ENCODE measurements at places on chromosomes 2 and 18. TPM values are rescaled to one million over a fixed set of nuclear protein-coding genes. Genes with fewer than 3 reads are reported as not detected.

Gene SERPINB13
- not detected for total RNA-seq

Gene DRC1
- 0.76 TPM for total RNA-seq

Gene DDX1
- 71.8 TPM for total RNA-seq

Gene RAPH1
- total RNA-seq: 40.2 TPM

Gene RPRM
- 5.3 TPM for total RNA-seq

Measured in metanephros (tissue), 2 donors.